ENCODE measurements at places on chromosomes 5 and 9.

DNA sequence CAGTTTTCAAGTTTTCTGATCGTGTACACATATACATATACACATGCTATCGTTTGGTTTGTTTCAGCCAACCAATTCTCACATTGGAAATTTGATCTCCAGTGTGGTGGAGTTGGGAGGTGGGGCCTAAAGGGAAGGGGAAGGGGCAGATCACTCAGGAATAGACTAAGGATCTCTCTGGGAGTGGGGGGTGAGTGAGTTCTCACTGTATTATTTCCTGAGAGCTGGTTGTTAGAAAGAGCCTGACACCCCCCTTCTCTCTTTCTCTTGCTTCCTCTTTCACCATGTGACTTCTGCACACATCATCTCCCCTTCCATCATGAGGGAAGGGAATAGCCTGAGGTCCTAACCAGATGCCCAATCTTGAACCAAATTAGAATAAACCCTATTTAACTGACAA, 551.7 kb downstream of the MAT2B start:
- DNase-seq: no peak

- DNase-seq: no peak
These were observed 1780.5 kb upstream of the CDH6 start for GRCh38 chr5:29412979-29413378.

DNA sequence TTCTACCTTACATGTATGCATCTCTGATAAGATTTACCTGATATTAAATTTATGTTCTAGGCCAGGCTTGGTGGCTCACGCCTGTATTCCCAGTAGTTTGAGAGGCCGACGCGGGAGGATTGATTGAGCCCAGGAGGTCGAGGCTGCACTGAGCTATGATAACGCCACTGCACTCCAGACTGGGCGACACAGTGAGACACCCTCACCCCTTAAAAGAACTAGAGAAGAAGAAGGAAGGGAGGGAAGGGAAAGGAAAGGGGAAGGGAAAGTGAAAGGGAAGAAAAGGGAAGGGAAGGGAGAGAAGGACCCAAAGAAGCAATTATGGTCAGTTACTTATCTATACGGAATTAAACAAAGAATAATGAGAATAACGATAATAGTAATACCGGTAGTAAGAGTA, 1.2 kb upstream of the RFK start:
- no peak for DNase-seq

DNA sequence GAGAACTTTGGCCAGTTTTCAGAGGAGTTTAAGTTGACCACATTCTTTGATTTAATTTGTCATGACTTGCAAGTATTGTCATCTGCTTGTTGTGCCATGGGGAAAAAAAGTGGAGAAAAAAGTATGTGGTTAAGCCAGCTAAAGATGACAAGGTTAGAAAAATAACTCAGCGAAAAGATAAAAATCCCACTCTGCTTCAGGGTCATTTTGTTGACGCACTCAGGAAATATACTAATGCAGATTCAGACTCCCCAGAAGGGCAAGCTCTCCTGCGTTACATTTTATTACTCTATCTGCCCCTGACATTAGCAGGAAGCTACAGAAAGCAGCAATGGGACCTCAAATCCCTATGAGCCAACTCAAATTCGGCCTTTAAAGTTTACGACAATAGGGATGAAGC, 27.6 kb upstream of the TESK1 start:
- no peak for DNase-seq

GRCh38 chr5:173281910-173282309, 46.3 kb downstream of the STC2 start:
- DNase-seq: no peak

- DNase-seq: no peak
These were observed 14.3 kb downstream of the GTF3C5 start for GRCh38 chr9:133045132-133045531.

- DNase-seq: no peak
These were observed 31.8 kb upstream of the IL17B start for GRCh38 chr5:149410721-149411432.

GRCh38 chr5:80193401-80193800, 62.4 kb downstream of the SERINC5 start:
- DNase-seq: no peak
